Activated B cell treated with CpG ODN at 0.5 μM for 24 hours (primary cell): ENCODE measurements at places on chromosomes 16 and 17. TPM values are rescaled to one million over a fixed set of nuclear protein-coding genes. Genes with fewer than 3 reads are reported as not detected.

DNA sequence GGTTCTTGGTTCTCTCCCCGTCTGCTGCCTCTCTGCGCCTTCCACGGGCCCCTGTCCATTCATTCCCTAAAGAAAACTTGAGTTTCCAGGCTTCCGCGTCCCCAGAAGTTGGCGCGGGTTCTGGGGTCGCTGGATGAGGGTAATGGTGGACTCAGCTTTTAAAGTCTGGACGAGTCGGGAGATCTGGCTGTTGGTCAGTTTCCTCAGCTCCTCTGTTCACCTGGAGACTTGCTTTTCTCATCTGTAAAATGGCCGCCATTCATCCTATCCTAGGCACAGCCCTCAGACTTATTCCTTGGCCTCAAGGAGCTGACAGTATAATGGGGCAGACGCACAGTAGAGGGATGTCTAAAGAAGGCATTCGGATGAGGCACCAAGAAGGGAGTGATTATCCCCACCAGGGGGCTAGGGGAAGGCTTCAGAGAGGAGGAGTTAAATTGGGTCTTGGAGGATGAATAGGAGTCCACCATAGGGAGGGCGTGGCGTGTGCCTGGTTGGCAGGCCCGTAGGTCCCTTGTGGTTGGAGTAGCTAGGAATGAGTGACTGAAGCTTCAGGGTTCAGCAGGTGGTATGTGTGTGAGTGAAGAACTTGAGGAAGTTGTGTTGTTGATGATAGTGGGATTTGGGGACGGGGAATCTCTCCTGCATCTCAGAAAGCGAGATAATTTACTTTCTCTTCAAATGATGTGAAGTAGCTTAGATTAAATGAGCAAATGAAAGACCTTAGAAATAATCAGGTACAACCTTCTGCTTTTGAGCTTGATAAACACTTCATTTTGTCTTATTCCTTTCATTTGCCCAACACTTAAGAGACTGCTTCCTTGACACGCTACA, 652 bp downstream of the VPS35L start:
- peak; percentile 19 for DNase-seq

DNA sequence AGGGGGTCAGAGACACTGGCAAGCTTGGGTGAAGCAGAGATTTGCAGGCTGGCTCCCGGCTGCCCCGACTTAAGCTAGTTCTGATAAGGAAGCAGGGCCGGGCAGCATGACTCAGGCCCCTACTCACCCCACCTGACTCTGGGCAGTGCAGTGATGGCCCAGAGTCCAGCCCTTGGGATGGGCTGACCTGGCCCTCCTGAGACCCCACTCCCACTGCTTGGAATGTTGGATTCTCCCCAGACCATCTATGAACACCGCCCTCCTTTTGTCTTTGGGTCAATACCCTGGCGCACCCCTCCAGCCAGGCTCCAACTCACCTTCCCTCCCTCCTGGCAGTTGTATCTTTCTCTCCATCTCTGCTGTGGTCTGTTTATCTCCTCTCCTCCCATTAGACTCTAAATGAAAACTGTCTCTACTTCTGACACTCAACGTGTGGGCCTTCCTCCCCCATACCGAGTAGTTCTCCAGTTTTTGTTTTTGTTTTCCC, 21.0 kb downstream of the LGALS3BP start:
- DNase-seq: no peak

DNA sequence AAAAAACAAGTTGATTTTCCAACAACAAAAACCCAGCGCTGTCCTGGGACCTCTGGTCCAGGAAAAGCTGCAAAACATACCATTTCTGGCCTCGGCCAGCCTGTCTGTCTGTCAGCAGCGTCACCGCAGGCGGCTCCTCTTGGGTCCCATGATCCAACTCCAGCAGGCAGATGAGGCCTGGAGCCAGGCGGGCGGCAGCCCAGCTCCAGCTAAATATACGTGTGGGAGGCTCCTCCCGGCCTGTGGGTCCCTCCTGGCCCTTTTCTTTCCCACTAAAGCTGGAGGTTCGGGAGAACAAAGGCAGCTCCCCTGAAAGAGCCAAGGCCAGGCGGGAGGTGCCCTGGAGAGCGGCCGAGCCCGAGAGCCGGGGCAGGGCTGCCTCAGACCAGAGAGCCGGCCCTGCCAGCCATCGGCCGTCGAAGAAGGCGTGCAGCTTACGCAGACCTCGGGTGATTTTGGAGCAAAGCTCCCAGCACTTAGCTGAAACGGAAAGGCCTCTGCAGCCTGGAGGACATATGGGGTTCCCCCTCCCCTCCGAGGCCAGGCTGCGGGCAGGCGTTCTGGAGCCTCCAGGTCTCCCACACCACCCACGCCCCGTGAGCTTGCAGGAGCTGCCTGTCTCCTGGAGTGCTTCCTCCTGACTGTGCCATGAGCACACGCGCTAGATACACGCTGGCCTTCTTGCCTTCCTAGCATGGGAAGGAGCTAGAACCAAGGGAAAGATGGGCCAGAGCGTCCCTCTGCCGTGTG, 19.9 kb upstream of the JPH3 start:
- no peak for DNase-seq

DNA sequence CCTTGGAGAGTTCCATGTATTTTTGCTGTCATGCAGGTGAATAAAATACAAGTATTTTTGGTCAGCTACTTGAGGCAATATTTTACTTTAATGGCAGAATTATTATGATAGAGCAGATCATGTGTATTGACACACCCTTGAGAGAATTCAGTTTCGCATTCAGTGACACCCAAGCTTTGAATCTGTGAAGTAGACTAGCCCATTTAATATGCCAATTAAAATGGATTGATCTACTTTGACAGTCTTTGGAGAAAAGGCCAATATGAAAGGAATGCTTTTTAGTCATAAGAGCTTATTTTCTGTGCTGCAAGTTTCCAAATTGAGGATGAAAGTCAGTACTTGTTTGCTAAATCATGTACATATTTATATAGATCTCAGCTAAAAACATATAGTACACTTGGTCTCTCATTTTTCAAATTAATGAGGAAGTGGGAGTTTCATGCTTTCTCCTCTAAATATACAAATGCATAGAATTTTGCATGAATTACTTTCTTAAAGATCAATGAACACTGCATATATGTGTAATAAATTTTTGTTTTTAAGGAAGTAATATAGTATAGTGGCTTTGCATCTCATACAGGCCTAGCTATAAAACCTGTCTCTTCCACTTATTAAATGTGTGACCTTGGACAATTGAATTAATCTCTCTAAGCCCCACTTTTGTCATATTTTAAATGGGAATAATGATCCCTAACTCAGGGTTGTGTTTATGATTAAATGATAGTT, 161.5 kb downstream of the PHKB start:
- no peak for DNase-seq

DNA sequence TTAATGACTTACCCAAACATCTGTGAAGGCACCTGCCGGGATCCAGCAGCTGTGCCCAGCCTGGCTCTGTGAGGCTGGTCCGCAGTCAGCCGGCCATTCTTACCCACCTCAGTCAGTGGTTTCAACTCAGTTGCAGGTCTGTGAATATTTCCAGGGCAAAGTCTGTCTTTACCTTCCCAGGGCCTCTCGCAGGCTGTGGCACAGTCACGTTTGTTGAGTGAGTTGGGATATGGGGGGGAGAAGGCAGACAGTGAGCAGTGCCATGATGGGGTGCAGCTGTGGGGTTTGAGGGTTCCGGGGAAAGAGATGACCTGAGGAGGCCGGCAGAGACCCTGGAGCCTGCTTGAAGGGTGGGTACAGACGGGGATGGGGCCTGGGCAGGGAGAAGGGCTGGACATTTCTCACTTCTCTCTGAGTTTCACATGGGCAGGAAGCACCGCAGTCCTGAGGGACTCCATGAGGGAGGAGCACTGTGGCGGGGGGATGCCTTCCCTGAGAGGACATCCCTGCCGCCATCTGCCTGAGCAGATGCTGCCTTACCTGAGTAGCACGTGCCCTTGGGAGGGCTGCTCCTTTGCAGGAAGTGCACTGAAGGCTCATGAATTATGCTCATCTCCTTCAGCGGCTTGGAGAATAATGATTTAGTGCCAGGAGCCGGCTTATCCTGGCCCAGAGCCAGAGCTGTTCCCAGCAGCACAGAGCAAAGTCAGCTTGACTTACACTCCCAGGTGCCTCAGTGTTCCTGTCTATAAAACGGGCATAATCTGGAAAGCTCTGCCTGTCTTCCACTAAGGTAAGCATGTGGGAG, 48.1 kb downstream of the KSR1 start:
- DNase-seq: no peak

GRCh38 chr17:67733449-67733848, 15.7 kb downstream of the NOL11 start:
- no peak for DNase-seq

TPSAB1 gene
- total RNA-seq: not detected in 2 replicates

SLFN14 gene
- not detected in 2 replicates for total RNA-seq

PABPN1L gene
- 0.44 and 0.67 TPM in 2 replicates for total RNA-seq

- no peak for DNase-seq
These were observed 8.5 kb upstream of the NPIPB2 start for GRCh38 chr16:11950388-11950787.

OR2C1 gene
- total RNA-seq: 0.80 and 0.81 TPM in 2 replicates

GRCh38 chr16:85380905-85381737, 232.0 kb upstream of the GSE1 start:
- DNase-seq: no peak

DNA sequence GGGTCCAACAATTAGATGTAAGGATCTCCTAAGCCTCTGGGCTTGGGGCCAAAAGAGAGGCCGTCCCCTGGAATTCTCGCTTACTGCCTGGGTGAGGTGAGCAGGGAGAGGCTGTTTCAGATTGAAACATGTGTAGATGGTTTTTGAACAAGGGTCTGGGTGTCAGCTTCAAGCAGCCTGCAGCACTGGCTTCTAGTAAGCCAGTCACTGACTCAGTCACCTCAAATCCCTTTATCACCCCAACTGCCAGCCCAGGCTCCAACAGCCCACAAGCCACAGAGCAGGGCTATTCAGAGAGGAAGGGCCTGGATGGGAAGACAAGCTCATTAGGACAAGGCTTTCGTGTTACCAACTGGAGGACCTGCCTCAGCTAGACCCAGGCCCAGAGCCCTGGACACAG, 180.2 kb downstream of the CCT6B start:
- no peak for DNase-seq

GRCh38 chr17:1158879-1159278, 20.9 kb downstream of the ABR start:
- DNase-seq: no peak

GRCh38 chr17:74408815-74409214, 23.1 kb upstream of the GPRC5C start:
- no peak for DNase-seq

- no peak for DNase-seq
These were observed 117.1 kb downstream of the SEC14L1 start for GRCh38 chr17:77257596-77258458.

PNMT gene
- not detected in 2 replicates for total RNA-seq

NGFR gene
- 1.2 and 1.3 TPM in 2 replicates for total RNA-seq

PRSS8 gene
- total RNA-seq: not detected in 2 replicates

GRCh38 chr16:56936491-56936890, 4.5 kb downstream of the HERPUD1 start:
- DNase-seq: no peak

MARF1 gene
- 160 and 186 TPM in 2 replicates for total RNA-seq

MMP2 gene
- not detected in 2 replicates for total RNA-seq

DNA sequence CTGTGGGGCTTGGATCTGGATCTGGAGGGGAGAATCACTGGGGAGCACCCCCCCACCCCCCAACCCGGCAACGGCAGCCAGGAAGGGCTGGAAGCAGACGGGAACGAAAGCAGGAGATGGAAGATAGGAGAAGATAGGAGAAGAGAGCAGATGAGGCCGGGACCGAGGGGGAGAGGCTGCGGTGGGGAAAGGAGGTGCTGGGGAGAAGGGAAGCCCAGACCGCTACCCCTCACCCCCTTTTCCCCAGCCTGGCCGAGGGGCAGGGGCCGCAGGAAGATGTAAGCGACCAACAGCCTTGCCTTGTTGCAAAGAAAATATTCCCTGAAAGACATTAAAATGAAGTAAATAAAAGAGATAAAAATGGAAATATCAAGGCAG, 26.8 kb upstream of the CBFA2T3 start:
- DNase-seq: no peak

SLC5A10 gene
- not detected in 2 replicates for total RNA-seq

DNA sequence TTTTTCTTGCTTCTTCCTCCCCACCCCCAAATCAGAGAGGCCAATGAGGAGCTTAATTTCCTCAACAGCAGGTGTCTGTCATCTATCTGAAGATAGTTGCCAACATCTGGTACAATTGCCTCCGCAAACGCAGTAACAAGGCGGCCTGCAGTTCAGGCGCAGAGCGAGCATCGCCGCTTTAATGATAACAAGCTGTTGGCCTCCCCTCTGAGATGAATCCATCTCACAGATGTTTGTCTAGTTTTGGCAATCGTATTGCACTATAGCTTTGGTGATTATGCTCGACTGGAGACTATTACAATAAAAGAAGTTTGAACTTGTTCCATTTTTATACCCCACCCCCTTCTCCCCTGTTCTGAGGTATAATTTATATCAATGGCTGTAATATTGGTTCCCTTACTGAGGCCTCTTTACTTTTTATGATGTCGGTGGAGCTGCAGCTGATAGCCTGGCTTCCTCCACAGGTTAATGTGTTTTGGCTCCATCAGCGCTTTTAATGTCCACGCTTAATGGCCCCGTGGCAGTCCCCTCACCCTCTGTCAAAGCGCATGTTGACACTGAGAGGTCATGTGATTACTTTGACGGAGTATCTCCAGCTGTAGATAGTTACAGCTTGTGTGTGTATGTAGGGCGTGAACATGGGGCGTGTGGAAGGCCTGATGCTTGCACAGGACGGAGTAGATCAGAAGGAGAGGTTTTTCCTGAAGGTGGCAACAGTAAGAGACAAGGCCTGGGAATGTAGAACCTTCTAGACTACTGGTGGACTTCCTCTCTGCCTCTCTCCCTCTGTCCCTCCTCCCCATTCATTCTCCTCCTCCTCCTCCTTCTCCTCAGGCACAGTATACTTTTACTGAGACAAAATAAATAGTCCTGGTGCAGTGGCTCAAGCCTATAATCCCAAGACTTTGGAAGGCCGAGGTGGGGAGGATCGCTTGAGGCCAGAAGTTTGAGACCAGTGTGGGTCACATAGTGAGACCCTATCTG, 164.7 kb downstream of the MSI2 start:
- no peak for DNase-seq

- DNase-seq: no peak
These were observed 125.2 kb downstream of the ZFHX3 start for GRCh38 chr16:72922714-72923113.

DNA sequence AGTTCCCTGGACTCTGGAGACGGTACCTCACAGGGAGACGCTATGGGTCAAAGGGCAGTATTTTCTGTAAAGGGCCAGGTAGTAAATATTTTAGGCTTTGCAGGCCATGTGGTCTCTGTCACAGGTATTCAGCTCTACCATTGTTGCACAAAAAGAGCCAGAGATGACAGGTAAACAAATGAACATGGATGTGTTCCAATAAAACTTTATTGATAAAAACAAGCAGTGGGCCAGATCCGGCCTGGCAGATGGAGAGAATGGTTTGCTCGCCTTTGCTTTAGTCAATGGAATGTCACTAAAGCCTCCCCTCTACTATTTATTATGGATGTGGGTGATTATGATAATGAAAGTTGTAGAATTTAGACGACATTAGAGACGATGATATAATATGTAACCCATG, 8.9 kb upstream of the SLC5A11 start:
- DNase-seq: no peak
